T-cell (primary cell): ENCODE measurements at places on chromosomes 12 and 14.

GRCh38 chr12:79141776-79142175, 277.2 kb downstream of the SYT1 start:
- DNase-seq: no peak

DNA sequence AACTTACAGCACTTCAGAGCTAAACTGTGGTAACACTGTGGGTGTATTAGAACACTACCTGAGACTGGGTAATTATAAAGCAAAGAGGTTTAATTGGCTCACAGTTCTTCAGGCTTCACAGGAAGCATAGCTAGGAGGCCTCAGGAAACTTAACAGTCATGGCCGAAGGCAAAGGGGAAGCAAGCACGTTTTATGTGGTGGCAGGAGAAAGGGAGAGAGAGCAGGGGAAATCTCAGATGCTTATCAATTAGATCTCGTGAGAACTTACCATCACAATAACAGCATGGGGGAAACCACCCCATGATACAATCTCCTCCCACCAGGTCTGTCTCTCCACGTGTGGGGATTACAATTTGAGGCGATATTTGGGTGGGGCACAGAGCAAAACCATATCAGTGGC, 512.6 kb downstream of the RERGL start:
- no peak for DNase-seq

GRCh38 chr14:97620066-97620465, 822.9 kb downstream of the VRK1 start:
- DNase-seq: no peak

DNA sequence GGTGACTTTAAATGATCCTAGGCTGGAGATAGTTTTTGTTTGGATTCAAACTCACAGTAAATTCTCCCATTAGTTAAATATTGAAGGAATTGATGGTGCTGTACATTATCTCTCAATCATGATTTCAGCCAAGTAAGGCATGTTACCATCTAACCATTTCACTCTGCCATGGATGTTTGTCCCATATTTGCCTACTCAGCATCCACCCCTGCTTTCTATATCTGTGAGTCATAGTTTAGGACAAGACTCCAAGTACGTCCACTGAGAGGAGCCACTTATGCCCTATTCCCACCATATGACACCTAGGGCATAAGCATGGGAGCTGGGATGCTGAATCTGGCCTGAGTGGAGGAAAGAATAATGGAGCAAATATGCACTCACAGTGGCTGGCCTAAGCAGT, 155.2 kb downstream of the RPL10L start:
- no peak for DNase-seq

GRCh38 chr14:63564318-63564717, 21.1 kb upstream of the PPP2R5E start:
- DNase-seq: no peak

DNA sequence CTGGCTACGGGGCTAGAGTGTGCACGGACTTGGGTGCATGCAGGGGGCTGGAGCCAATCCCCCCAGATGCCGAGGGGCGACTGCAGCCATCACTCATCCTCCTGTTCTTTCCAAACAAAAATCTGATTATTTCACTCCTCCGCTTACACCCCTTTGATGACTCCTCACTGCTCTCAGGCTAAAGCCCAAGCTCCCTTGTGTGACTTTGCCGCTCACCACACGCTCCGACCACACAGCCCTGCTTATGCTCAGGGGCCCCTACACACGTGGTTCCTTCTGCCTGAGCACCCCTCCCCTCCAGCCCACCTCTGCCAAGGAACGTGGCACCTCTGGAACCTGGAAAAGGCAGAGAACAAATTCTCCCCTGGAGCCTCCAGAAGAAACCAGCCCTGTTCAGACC, 13.7 kb downstream of the CHFR start:
- DNase-seq: no peak

- no peak for DNase-seq
Measured at GRCh38 chr14:72278316-72278715, 346.1 kb downstream of the RGS6 start.

DNA sequence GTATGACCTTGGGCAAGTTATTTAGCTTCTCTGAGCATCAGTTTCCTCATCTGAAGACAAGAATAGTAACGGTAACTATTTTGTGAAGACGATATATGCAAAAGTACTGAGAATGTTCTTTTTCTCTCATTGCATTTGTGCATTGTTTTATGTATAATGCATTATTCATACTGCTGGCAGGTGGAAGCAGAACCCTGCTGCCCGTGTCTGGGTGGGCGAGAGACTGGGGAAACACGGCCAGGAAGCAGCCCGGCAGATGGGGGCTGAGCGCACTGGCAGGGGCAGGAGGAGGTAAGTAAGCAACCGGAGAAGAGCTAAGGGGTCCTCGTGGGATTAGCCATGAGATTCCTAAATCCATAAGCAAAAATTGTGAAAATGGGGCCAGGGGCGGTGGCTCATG, 115.8 kb upstream of the MED13L start:
- DNase-seq: no peak

DNA sequence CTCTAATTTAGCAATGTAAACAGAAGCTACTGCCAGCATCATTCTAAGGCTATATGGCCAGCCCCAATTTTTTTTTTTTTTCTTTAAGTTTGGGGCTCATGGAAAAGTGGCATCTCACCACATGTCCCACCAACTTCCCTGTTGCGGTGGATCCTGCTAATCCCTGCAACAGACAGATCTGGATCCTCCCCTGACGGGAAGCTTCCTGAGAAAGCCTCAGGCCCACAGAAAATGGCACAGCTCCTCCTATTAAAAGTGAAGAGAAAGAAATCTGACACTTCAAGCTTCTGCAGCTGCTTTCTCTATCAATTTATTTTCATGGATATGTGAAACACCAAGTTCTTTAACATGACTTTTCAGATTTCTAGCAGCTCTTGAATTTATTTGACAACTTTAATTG, 433.8 kb upstream of the DCN start:
- DNase-seq: no peak

DNA sequence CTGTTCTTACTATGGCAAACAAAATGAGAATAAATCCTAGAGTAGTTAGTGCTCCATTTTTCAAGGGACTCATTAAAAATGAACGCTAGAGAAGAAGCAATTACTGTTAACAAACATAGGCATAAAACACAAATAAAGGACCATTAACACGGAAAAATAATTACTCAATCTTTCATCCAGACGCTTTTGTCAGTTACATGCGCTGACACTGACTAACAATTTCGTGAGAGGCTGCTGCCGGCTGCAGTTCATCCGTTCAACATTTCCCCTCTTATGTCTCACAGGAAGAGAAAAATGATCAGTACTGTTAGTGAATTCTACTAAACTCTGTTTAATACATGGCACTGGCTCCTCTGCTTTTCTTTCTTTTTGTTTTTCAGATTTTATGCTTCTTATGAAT, 472.7 kb upstream of the FLRT2 start:
- DNase-seq: no peak

DNA sequence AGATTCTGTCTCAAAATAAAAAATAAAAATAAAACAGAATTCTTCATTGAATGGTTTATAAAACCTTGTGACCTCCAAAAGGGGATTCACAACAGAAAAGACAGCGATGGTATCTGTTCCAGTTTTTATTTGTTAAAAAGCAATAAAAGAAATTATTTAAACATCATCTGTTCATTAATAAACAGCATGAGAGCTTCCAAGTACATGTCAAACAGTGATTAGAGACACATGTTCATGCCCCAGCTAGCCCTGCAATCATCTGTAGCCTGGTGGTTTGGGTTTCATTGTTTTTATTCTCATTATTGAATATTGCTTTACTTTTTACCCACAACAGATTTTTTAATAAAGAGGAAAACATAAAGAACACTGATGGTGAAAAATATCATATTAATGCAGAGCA, 173.3 kb downstream of the ANO2 start:
- no peak for DNase-seq

DNA sequence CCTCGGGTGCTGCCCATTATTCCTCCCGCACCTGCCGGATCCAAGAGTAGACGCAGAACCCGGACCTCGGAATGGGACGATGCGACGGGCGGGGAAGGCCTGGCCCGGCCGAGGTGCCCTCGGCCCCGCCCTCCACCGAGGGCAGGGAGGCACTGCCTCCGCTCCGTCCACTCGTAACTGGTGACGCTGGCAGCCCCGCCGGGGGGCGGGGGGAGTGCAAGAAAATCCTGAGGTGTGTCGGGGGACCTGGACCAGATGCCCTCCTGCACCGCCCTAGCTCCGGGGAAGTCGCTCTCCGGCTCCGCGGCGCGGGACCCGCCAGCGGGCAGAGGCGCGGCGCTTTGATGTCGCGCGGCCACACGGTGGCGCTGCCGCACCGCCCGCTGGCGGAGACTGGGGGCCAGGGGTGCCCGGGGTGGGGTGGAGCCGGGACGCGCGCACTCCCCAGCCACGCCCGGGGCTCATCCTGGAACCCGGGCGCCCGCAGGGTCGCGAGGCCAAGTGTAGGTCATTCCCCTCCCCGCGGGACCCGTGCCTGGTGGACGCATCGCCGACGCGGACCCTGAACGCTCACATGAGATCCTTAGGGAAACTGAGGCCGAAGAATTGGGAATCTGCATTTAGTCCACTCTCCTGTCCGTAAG, 202.8 kb downstream of the TTC8 start:
- peak; percentile 49 for DNase-seq

GRCh38 chr12:65209655-65210043, 40.3 kb downstream of the LEMD3 start:
- DNase-seq: no peak

- no peak for DNase-seq
Measured at GRCh38 chr14:23345987-23346692, 6.5 kb downstream of the SLC22A17 start.

DNA sequence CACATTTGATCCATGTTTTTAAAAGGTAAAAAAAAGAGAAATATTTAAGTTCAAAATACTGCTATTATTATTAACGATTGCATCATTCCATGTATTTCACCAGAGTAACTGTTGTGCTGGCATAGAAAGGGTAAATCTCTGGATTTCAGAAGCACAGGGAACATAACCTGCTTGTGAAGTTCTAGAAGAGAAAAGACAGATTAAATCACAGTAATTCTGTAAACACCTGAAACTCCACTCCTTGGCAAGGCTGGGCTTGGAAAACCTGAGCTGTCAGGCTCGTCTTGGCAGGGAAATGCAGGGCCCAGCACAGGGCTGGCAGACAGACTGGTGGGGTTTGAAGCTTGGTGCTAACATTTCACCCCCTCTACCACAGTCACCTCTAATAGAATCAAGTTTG, 35.1 kb downstream of the SVOP start:
- DNase-seq: no peak

GRCh38 chr12:131628023-131628740, 82.7 kb upstream of the SFSWAP start:
- DNase-seq: no peak

DNA sequence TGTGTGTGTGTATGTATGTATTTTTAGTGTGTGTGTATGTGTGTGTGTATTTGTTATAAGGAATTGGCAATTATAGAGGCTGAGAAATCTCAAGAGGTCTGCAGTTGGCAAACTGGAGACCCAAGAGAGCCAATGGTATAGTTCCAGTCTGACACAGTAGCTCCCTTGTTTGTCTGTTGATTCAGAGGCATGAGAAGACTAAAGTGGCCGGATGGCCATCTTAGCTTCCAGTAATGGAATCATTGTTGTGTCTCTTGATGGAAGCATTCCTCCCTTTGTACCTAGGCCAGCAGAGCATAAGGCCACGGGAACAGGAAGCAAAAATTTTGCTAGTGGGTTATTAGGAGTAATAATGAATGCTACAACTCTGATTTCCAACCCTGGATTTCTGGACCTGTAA, 460.6 kb downstream of the TMTC2 start:
- no peak for DNase-seq

GRCh38 chr14:23101213-23101970, 3.4 kb downstream of the CIROP start:
- no peak for DNase-seq
